Activated T-helper 2 cell treated with anti-CD3 and anti-CD28 coated beads, Interferon-gamma antibody, Interleukin-2, Interleukin-4, amounts not matched to agents 10 μg/mL and 5 μg/mL and 100 μg/mL, durations not matched to agents 14 hours and 24 hours and 36 hours (primary cell): ENCODE measurements at places on chromosomes 3 and 15. TPM values are rescaled to one million over a fixed set of nuclear protein-coding genes. Genes with fewer than 3 reads are reported as not detected.

ATOSA gene
- total RNA-seq: 14.4 TPM in 2 replicates

ZCWPW2 gene
- total RNA-seq: 0.14 and 0.16 TPM in 2 replicates

ERICH6 gene
- 0.21 and 0.39 TPM in 2 replicates for total RNA-seq

IL5RA gene
- 0.18 TPM in 1 of 2 replicates, not detected in the other for total RNA-seq

SLCO2A1 gene
- not detected in 2 replicates for total RNA-seq

MYO5C gene
- 0.32 and 0.64 TPM in 2 replicates for total RNA-seq

CACNA1D gene
- total RNA-seq: 7.7 and 9.3 TPM in 2 replicates

GNAT1 gene
- not detected in 2 replicates for total RNA-seq

ARPP21 gene
- total RNA-seq: 0.14 TPM in 1 of 2 replicates, not detected in the other

OGG1 gene
- total RNA-seq: 33.0 and 38.4 TPM in 2 replicates

SEMA6D gene
- not detected in 2 replicates for total RNA-seq

MCF2L2 gene
- 7.5 and 8.3 TPM in 2 replicates for total RNA-seq

SOX14 gene
- total RNA-seq: not detected in 2 replicates

FAM107A gene
- not detected in 2 replicates for total RNA-seq

TMCO5A gene
- total RNA-seq: not detected in 2 replicates

ZNF106 gene
- total RNA-seq: 64.1 and 65.8 TPM in 2 replicates

SERPINI1 gene
- total RNA-seq: 0.46 and 0.71 TPM in 2 replicates

LDHAL6B gene
- total RNA-seq: not detected in 2 replicates

AADACL2 gene
- not detected in 2 replicates for total RNA-seq

STXBP5L gene
- not detected in 2 replicates for total RNA-seq

ATP13A5 gene
- not detected in 2 replicates for total RNA-seq

GABRA5 gene
- not detected in 2 replicates for total RNA-seq
